Dermis blood vessel endothelial cell (primary cell): ENCODE measurements at places on chromosomes 13 and 19. TPM values are rescaled to one million over a fixed set of nuclear protein-coding genes. Genes with fewer than 3 reads are reported as not detected.
A peak's percentile ranks its signal among the peaks of the same experiment; 100 is the strongest.

- DNase-seq, result no peak
Measured at GRCh38 chr13:110689711-110690110, 16.2 kb downstream of the CARS2 start.

DNA sequence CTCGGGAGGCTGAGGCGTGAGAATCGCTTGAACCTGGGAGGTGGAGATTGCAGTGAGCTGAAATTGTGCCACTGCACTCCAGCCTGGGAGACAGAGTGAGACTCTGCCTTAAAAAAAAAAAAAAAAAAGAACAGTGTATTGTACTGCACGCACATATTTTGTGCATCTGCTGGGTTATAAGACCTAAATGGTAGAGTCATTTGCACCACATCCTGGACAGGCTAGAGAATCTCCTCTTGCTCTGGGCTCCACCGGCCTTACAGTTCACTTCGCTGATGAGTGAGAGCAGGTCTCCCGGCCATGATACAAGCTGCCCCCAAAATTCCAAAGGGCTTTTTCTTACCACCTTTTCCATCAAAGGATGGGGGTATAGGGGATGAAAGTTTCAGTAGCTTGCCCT lies 7.2 kb upstream of the SAE1 start:
- DNase-seq, result no peak

DNA sequence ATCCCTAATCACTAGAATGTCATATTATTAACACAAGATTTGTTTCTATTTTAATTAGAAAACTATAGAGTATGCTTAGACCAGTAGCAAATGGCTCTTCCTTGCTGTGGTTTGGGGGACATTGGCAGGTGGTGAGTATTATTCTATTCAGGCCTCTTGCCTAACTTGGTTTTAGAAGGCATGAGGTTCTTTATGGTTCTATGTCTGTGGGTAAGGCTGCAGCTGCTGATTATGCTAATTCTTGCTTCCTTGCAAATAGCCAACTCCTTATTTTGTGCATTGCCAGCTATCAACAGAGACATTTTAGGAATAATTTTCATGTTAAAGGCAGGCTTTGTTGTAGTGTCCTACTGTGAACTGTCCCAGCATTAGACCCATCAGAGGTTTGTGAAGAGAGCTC lies 1344.9 kb downstream of the UQCRFS1 start:
- DNase-seq, result no peak

USE1 gene
- total RNA-seq, result 18.7 and 24.8 TPM in 2 replicates

CYP2A7 gene
- total RNA-seq, result not detected in 2 replicates

- no peak for DNase-seq
Measured at GRCh38 chr19:34577056-34577455, 95.5 kb downstream of the WTIP start.

CACNA1A gene
- 0.14 and 0.17 TPM in 2 replicates for total RNA-seq

EPSTI1 gene
- total RNA-seq, result 2.0 and 4.2 TPM in 2 replicates

DNA sequence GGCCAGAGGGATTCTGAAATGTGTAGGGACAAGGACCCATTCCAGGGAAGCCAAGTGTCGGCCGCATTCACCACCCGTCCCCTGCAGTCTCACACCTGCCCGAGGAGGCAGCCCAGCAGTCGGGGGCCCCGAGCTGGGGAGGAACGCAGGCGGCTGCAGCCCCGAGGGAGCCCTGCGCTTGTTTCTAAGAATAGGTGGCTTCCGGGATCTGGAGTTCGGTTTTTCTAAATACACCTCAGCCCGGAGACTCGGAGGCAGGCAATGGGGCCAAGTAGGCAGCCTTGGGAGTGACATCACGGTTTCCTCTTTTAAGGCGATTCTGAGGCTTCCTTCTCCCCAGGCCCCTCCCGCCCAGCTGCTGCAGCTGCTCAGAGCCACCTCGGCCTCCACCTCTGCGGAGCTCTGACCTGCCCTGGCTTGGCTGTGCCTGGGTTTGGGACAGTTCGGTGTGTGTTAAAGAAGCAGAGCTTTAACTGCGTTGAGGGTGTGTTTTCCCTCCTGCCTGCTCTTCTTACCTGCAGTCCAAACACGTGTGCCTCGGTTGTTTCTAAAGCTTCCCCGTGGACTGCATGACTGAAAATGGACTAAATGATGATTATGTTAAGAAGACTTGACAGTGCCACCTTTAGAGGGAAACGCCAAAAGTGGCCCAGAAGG lies 80.5 kb downstream of the COL4A2 start:
- DNase-seq, result no peak

DNA sequence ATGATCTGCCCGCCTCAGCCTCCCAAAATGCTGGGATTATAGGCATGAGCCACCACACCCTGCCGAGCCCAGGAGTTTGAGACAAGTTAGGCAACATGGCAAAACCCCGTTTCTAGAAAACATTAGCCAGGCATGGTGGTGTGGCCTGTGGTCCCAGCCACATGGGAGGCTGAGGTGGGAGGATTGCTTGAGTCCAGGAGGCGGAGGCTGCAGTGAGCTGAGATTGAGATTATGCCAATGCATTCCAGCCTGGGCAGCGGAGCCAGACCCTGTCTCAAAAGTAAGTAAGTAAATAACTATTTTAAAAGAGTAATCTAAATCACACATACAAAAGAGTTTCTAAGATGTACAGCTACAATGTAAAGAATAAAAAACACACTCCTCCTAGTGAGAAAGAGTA lies 41.9 kb downstream of the SKA3 start:
- no peak for DNase-seq

GRCh38 chr19:42093926-42094325 lies 18.0 kb downstream of the ZNF574 start:
- no peak for DNase-seq

RHPN2 gene
- 8.0 and 13.4 TPM in 2 replicates for total RNA-seq

GRCh38 chr13:49124693-49125304 lies 95.3 kb upstream of the MLNR start:
- no peak for DNase-seq

DNA sequence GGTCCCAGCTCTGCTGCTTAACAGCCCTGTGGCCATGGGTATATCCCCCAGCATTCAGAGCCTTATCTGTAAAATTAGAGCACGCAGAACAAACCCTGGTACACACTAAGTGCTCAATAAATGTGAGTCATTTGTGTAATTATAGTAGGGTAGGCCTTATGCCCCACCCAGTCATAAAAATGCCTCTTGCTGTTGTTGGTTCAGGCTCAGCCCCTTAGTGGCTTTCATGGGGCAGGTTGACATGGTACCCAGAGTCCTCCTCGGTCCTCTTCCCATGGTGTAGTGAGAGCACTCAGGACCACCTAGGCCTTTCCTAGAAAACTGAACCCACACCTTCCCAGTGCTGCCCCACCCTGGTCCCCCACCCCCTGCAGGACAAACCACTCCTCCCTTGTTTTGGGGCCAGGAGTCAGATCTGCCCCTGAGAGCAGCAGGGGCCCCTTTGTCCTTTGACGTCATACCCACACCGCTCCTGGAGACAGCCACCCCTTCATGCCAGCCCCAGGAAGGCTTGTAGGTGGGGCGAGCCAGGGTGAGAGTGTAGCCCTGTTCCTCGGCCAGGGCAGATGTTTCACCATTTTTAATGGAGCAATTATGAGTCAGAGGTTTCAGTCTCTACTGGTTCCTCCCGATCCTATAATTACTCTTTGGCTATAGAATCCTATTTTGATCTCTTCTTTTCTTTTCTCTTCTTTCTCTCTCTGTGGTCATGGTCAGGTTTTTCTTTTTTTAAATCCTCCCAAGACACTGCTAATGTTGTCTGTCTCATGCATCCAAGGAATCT lies 36.8 kb downstream of the ACTN4 start:
- DNase-seq, result peak; percentile 70

SLC27A1 gene
- 31.7 and 35.5 TPM in 2 replicates for total RNA-seq

IGFL3 gene
- not detected in 2 replicates for total RNA-seq

RASAL3 gene
- total RNA-seq, result 24.0 and 24.8 TPM in 2 replicates

LCP1 gene
- total RNA-seq, result 0.14 TPM in 1 of 2 replicates, not detected in the other

- DNase-seq, result no peak
Measured at GRCh38 chr19:7815325-7815724, 14.7 kb upstream of the EVI5L start.

GRCh38 chr19:40594657-40595091 lies 6.5 kb upstream of the LTBP4 start:
- no peak for DNase-seq

GRCh38 chr13:98581971-98582702 lies 5.2 kb upstream of the STK24 start:
- DNase-seq, result no peak

MIA gene
- total RNA-seq, result 0.68 TPM in 1 of 2 replicates, not detected in the other

GRCh38 chr19:47651691-47652090 lies 42.8 kb downstream of the BICRA start:
- DNase-seq, result no peak

- DNase-seq, result no peak
Measured at GRCh38 chr13:103078158-103078557, 11.9 kb upstream of the SLC10A2 start.

GRCh38 chr19:6576869-6577475 lies 14.0 kb downstream of the CD70 start:
- DNase-seq, result no peak

GRCh38 chr19:54905803-54906511 lies at the start of gene NCR1:
TSS of gene NCR1 (plus strand) at chr19:54906148. CDS start at chr19:54906188, 40 bp downstream.
- no peak for DNase-seq

GRCh38 chr13:99129050-99129449 lies 71.6 kb upstream of the UBAC2 start:
- no peak for DNase-seq

AP1M1 gene
- total RNA-seq, result 65.9 and 108 TPM in 2 replicates

DNA sequence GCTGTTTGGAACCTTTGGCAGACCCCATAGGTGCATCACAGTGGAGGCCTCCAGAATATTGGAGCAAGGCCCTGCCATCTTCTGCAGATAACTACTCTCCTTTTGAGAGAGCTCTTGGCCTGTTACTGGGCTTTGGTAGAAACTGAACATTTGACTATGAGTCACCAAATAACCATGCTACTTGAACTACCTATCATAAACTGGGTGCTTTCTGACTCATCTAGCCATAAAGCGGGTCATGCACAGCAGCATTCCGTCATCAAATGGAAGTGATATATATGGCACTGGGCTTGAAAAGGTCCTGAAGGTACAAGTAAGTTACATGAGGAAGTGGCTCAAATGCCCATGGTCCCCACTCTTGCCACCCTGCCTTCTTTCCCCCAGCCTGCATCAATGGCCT lies 782.5 kb upstream of the SLITRK6 start:
- no peak for DNase-seq

DNA sequence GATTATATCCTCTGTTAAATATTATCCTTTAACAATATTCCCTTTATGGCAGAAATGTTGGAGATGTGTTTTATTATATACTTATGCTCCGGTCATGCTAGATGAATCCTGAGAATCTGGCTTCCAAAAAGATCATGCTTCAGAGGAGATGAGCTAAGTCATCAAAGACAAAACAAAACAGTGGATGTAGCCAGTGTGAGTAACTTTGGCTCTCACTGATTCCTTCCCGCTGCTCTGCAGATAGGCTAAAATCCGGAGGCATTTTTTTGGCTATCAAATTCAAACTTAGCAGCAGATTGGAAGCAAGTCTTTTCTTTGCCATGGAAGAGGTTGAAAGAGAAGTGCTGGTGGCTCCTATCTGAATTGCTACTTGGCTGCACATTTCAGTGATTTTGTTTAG lies 295.9 kb downstream of the GPC6 start:
- DNase-seq, result no peak

- DNase-seq, result no peak
Measured at GRCh38 chr13:74305876-74306275, 171.7 kb upstream of the KLF12 start.

OR7D2 gene
- under 0.01 TPM in 1 of 2 replicates, not detected in the other for total RNA-seq

GRCh38 chr19:7685546-7686445 lies 5.2 kb downstream of the TRAPPC5 start:
- DNase-seq, result no peak

- peak; percentile 53 for DNase-seq
Measured at GRCh38 chr13:25977216-25977615, 74.6 kb downstream of the SHISA2 start.

FCGBP gene
- 0.17 and 0.74 TPM in 2 replicates for total RNA-seq

ZNF181 gene
- total RNA-seq, result 16.7 and 17.2 TPM in 2 replicates

- no peak for DNase-seq
Measured at GRCh38 chr13:112981451-112981850, 12.4 kb downstream of the MCF2L start.

CGB8 gene
- not detected in 2 replicates for total RNA-seq

GPR108 gene
- total RNA-seq, result 56.2 and 59.1 TPM in 2 replicates

FGF22 gene
- not detected in 2 replicates for total RNA-seq

ACP5 gene
- 0.37 and 8.8 TPM in 2 replicates for total RNA-seq

- peak; percentile 51 for DNase-seq
Measured at GRCh38 chr19:3146677-3147100, 10.9 kb downstream of the GNA15 start.

CBY2 gene
- not detected in 2 replicates for total RNA-seq

DNA sequence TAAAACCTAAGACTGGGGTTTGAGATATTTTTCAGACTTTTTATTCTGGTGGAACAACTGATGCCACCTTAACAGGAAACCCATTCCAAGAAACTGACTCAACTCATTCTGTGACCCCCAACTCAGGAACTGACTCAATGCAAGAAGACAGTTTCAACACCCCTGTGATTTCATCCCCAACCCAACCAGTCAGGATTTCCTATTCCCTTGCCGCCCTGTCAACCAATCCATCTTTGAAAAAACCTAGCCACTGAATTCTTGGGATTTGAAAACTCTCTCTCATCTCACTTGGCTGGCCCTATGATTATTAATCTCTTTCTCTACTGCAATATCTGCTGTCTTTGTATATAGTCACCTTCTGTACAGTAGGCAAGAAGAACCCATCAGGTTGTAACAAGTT lies 1211.9 kb upstream of the ATXN8OS start:
- no peak for DNase-seq

DNA sequence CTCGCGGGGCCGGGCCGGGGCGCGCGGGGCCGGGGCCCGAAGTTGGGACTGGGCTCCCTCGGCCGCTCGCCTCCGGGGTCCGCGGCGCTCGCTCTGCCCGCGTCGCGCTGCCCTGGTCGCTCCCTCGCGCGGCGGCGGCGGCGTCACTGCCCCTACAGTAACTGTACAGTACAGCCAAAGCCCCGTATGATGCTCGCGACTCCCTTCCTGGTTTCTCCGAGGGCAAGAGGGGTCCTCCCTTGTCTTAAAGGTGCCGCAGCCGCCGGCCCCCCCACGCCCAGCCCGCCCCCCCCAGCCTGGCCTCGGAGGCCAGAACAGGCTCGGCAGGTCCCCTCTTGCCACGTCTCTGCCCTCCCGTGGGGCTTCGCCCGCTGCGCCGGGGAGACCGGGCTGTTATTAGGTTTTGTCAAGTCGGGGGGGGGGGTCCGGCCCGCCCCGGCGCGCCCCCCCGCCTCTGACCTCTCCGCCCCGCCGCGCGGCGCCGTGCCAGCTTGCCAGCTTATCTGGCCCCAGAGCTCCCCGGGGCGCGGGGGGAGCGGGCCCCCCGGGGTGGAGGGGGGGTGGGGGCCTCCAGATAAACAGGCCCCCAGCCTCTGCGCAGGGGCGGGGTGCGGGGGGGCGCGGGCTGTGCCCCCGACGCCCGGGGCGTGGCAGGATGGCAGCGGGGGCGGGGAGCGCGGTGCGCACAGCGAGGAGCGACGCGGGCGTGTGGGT lies at the start of gene ZBTB7A:
Gene ZBTB7A (minus strand): TSS at position 218 of the 714 bp plus-strand sequence. CDS start 11,667 bp downstream, outside the sequence.
- DNase-seq, result peak; percentile 80

EFNA2 gene
- total RNA-seq, result not detected in 2 replicates

VSTM2B gene
- not detected in 2 replicates for total RNA-seq
